ENCODE measurements at places on chromosomes 16 and 17.

DNA sequence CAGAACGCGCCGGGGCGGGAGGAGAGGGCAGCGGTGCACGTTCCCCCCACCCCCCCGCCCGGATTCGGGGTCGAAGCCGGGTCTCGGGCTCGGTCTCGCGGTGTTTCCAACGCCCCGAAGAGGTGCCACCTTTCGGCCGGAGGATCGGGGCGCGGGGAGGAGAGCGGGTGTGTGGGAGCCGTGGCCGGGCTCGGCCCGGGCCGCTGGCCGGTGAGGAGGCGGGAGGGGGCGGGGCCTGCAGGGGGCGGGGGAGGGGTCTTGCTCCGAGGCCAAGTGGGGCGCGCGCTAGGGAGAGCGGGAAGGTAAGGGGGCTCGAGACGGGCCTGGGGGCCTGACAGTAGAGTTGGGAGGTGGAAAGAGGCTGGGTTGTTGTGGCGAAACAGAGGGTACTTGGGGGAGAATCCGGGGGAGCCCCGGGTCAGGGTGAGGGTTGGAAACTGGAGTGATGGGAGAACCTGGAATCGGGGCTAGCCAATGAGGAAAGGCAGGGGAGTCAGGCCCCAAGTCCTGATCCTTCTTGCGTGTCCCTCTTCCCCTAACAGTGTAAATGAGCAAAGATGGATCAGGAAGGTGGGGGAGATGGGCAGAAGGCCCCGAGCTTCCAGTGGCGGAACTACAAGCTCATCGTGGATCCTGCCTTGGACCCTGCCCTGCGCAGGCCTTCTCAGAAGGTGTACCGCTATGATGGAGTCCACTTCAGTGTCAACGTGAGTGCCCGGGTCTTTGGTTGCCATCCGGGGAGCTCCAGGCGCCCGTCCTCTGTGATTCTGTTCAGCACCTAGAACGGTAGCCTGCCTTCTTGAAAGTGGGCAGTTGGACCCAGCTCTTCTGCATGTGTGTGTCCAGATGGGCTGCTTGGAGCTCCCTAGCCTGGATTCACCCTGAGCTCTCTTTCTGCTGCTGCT is 873 bp downstream of the SETD1A start:
- DNase-seq, result peak; percentile 57

DNA sequence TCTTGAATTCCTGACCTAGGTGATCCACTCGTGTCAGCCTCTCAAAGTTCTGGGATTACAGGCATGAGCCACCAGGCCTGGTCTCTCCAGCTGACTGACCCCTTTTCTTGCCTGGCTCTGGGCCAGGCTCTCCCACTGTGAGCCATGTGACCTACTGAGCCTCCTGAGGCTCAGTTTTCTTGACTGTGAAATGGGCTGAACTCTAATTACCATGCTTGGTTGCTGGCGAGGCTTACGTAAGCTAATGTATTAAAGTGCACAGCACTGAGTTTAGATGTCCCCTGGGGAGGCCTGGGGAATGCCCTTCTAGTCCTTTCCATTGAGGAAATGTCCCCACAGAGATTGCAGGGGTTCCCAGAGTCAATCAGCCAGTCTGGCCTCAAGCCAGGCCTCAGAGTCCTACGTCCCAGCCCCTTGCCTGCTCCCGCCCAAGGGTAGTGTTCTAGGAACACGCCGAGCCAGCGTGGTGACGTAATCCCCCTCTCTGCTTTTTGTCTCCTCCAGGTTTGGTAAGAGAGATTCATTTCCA is 45.8 kb upstream of the LGALS9 start:
- peak; percentile 22 for DNase-seq

DNA sequence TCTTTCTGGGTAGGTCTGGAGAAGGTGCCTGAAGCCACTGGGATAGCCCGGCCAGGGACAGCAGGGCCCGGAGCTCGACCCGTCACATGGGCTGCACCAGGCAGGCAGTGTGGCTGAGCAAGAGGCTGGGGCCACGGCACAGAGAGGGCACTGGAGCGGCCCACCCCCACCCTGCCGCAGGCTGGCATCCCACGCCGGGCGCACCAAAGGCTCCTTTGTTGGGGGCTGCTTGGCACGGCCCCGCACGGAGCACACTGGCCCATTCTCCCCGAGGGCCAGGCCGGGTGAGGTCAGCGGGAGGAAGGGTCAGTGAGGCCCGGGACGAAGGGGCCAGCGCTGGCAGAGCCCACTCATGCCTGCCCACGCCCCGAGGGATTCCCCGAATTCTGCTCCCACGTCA is 36.5 kb upstream of the PVALEF start:
- DNase-seq, result no peak

GRCh38 chr16:20906341-20907255 is 6.0 kb downstream of the LYRM1 start:
- DNase-seq, result peak; percentile 83

- DNase-seq, result no peak
Measured at GRCh38 chr17:59328601-59329000, 2.9 kb upstream of the YPEL2 start.

DNA sequence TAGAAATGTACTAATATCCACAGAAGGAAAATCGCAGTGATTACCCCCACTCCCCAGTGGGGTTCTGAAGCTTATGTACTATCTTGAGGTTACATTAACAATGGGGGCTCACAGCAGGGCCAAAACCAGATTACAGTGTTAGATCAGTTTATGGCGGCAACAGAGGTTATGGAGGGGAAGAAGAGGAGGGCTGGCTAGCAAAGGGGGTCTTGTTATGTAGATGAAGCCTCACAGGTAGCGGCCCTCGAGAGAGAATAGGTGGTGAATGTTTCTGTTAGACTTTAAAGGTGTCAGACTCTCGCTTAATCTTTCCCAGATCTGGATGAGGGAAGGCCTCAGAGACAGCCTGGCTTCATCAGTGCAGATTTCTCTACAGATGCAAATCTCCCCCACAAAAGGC is 22.2 kb downstream of the RNF112 start:
- no peak for DNase-seq

DNA sequence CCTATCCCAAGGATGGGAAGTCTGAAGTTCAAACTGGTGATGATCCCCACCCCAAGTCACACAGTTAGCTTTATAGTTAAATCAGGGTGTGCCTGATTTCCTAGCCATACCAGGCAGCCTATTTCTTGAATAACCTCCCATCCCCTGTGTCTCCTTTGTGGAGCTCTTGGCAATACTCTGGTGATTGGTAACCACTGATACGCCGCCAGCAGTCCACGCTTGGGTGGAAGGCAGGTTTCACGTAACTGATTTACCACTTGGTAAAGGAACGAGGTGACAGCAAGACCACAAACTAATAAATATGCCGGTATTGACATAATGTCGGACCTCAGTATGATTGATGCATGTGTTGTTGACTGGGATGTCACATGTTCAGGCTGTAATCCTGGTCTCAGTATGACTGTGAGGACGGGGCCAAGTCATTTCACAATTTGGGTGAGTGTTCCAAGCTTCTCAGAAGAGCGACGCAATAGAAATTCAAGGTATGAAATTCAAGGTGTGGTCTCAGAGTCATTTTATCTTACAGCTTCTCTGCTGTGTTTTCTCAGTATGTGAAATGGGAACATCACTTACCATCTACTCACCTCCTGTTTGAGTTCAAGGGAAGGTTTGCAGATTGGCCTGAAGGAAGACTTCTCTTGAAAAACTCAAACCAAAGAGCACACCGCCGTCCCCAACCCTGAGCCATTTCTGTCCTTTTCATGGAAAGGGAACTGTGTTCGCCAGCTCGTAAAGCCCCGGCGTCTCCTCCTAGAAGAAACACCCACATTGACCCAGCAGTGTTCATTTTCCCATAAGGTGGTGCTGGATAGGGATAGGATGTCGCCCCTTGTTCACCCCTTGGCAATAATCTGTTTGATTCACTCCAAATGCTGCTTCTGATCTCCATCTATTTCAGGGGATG is 678.9 kb downstream of the WWOX start:
- DNase-seq, result no peak

DNA sequence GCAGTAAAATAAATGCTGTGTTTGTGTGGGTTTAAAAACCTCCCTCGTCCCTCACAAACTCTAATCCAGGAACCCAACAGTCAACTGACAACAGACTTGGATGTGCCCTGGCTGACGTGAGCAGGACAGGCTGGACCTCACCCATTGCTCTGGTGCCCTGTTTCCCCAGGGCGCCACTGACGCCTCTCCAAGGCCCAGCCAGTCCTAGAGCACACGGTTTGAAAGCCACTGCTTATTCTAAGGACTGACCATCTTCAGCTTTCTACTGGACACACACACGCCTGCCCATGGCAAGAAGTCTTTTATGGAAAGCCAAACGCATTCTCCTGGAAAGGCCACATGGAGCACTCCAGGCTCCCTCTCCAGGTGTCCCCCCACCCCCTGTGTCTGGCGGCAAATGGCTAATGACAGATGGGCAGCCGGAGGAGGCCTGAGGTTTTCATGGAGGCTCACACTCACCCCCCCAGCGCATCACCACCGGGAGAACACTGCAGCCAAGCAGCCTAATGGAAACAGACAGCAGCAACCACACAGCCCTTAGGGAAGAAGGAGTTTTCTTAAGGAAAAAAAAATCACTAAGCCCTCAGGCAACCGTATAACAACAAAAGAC is 319.2 kb downstream of the SOX9 start:
- DNase-seq, result no peak

DNA sequence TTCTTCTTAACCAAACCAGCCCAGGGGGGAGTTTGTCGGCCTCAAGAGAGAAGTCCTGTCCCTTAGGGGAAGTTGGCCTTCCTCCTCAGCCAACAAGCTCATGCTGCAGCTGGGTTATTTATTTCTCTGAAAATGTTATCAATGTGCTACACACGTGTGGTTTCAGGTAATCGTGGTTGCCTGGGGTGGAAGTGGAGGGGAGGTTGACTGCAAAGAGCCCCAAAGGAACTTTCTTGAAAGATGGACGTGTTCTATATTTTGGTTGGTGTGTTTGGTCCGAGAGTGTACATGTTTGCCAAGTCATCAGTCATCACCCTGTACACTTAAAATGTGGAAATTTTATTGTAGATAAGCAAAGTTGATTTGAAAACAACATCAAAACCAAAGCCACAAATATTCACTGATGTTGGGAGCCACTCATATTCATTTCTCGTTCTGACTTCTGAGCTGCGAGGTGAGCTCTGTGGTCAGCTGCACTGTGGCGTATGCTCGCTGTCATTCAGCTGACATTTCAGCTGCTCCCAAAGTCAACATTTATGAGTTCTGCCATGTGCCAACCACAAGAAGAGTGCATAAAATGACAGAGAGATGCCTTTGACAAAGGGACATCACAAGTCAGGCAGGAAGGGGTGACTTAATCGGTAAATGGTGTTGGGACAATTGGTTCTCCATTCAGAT is 26.5 kb upstream of the ADGRG1 start:
- no peak for DNase-seq

DNA sequence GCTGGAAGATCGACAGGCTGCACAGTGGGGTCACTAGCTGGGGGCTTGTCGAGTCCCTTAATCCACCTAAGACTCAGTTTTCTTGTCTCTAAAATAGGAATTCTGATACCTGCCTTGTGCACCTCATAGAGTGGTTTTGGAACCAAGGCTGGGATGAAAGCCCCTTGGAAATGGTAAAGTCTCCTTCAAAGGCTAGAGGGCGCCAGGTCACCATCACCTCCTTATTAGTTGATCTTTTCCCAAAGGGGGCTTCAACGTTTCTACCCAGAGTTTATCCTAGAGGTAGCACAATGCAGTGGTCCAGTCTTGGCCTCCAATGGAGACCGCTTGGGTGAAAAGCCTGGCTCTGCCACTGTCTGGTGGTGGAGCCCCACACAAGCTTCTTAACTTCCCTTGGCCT is 158.2 kb downstream of the AIPL1 start:
- DNase-seq, result no peak

GRCh38 chr17:78885956-78886355 is 17.0 kb downstream of the CEP295NL start:
- peak; percentile 35 for DNase-seq

DNA sequence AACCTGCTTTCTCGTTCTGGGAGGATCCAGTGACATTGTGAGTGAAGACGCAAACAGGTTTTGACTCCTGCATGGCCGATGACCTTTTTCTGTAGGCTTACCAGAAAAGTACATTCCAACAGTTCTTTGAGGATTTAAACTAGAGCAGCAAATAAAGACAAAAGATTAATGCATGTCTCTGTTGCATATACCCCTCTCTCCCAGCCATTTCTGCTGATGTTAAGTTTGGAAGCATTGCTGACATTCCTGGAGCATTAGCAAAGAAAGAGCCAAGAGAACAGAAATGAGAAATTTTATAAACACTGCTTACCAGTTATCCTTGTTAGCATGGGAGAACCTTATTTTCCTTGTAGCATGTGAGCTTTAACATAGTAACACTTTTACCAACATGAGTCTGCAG is 49.3 kb downstream of the SIAH1 start:
- no peak for DNase-seq

GRCh38 chr17:71402661-71403141 is 718.1 kb upstream of the SOX9 start:
- DNase-seq, result peak; percentile 46

- DNase-seq, result no peak
Measured at GRCh38 chr17:47207143-47208067, 1.7 kb upstream of the MYL4 start.

- no peak for DNase-seq
Measured at GRCh38 chr17:10125531-10126275, 72.7 kb downstream of the GAS7 start.

DNA sequence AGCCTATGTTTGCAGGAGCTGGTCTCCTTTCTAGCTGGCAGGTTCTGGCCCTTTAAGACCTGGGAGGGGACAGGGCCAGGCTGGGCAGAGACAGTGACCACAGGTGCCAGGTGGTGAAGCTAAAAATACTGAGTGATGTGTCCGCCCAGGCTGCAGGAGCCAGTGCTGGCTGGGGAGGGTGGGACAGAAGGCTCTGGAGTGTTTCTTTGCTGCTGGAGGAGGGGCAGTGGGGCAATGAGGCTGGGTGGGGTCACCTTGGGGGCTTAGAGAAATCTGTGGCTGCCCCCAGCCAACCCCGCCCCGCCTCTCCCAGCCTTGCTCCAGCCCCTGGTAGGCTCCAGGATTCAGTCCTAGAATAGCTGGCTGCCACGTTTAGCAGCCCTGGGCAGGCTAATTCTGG is 30.4 kb upstream of the SBK1 start:
- DNase-seq, result no peak

DNA sequence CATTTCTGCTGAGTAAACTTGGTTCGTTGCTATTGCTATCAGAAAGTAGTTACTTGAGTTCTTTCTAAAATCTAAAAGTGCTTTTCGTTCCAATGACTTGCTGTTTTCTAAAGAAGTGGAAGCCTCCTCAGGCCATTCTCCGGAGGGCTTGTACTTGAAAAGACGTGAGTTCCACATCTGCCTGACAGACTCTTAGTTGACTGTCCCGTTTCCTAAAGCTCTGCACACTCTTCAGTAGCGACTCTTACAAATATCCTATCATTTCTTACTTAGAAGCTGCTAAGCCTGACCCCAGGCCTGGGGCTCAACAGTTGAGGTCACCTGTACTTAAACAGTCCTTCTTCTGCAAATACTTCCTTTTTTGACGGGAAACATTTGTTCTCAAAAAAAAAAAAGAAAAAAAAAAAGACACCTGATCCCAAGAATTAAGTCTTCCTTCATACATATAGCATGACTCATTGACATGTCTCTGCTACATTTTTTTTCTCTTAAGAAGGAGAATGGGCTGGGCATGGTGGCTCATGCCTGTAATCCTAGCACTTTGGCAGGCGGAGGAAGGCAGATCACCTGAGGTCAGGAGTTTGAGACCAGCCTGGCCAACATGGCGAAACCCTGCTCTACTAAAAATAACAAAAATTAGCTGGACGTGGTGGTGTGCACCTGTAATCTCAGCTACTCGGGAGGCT is 61.5 kb downstream of the DHRS7C start:
- DNase-seq, result peak; percentile 72
